SW 1271 (cell line): ENCODE measurements at places on chromosomes 2 and 18.

DNA sequence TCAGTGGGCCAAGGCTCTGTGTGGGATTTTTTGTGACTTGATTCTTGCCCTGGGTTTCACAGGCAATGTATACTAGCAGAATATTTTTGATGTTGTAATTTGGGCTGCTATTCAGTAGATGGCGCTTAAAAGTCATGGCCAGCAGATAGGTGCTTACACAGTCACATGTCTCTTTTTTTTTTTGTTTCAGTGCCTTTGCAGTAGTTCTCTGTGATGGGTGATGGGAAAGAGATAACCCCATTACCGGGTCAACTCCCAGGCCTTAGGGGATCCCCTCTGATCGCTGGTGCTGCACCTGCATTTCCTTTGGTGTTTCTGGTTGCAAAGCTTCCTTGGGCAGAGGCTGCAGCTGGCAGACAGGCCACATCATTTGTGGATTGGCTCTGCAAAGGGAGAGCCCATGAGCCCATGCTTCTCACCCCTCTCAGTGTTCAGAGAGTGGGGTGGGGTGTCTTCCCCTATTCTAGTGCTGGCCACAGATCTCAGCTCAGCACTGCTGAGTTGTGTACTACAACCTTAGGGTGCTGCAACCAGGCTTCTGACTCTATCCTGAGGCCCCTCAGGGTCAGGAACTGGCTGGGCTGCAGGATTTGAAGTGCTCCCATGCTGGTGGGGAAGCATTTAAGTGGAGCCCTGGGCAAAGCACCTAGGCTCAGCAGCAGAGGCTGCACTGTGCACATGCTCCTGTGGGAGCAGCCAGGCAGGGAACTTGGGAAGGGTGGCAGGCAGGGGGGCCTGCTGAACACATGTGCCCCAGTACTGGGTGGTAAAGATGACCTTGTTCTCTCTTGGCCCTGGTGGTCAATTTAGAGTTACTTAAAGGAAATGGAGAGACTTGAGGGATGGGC lies 219.8 kb upstream of the SPHKAP start:
- peak; percentile 6 for DNase-seq

DNA sequence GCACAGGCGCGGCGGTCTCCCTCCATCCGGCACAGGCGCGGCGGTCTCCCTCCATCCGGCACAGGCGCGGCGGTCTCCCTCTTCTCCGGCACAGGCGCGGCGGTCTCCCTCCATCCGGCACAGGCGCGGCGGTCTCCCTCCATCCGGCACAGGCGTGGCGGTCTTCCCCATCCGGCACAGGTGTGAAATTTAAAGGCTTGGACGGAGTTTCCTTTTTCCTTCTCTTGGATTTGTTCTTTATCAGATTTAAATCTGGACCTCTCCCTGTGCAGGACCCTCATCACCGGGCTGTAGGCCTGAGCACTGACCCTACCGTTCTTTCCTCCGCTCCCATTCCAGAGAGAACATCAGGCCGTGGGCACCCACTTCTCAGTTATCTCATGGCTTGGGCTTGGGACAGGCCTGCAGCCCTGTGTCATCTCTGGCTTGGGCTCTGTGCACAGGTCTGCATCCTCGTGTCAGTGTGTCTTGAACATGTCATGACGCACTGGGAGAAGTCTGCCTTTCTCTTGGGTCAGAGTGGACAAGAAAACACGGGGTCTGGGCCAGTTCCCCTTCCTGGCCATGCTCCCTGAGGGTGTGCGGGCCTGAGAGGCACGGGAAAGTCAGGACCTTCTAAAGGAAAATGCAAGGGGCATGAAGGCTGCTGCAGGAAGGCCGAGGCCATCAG lies 53.9 kb upstream of the PXDN start:
- no peak for DNase-seq

DNA sequence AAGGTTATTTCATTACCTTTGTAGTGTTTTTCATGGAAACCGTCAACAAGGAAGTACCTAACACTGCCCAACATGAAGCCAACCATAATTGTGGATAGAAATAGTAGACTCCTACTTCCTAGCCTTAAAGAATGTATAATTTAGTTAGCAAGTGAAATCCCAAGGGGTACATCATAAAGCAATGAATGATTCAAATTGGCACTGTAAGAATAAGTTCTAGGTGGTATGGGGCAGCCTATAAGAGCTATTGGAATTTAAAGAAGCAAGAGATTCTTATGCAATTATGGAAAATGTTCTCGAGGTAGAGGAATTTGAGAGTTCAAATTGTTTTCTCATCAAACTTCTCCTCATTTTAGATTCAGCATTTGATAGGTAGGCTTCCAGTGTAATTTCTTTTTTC lies 157.9 kb downstream of the FMNL2 start:
- no peak for DNase-seq

- no peak for DNase-seq
These were observed 523.1 kb upstream of the HS6ST1 start for GRCh38 chr2:128841803-128842202.

GRCh38 chr2:215442401-215442787 lies 6.5 kb upstream of the FN1 start:
- DNase-seq, result no peak
